Dorsolateral prefrontal cortex (tissue), 122 donors: ENCODE measurements at places on chromosomes 6 and 20.
A peak's percentile ranks its signal among the peaks of the same experiment; 100 is the strongest.

DNA sequence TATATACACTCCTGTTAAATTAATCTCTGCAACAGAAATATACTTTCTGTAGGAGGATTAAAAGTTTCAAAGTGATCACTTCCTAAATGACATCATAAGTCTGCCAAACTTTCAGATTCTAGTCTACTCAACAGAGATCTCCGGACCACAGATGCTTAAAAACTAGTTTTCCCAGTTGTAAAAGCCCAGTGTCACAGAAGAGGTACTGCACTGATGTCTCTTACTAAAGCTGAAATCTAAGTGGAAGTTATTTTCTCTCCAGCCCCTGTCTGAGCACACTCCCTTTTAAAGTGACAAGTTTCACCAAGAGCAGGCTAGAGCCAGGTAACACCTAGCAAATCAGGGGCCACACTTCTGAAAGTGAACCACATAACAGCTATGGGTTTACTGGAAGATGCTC lies 71.6 kb upstream of the DST start:
- DNase-seq, result no peak

DNA sequence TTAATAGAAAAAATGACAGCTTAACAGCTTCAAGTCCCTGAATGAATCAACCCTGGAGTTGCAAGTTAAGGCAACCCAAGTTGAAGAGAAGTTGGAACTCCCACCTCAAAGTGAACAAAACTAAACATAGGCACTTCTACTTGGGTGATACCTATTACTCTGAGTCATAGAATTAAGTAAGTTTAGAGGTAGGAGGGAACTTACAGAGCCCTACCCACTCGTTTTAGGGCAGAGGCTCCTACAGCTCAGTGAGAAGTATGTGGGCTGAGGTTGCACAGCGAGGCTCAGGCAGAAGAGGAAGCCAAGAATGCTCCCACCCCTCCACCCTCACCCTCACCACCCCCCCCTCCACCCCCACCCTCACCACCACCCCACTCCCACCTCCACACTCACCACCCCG lies 42.2 kb downstream of the NFATC2 start:
- no peak for DNase-seq

GRCh38 chr20:59678288-59678687 lies 73.9 kb downstream of the PHACTR3 start:
- DNase-seq, result no peak

- no peak for DNase-seq
Measured at GRCh38 chr20:54068966-54069365, 1.4 kb downstream of the BCAS1 start.

DNA sequence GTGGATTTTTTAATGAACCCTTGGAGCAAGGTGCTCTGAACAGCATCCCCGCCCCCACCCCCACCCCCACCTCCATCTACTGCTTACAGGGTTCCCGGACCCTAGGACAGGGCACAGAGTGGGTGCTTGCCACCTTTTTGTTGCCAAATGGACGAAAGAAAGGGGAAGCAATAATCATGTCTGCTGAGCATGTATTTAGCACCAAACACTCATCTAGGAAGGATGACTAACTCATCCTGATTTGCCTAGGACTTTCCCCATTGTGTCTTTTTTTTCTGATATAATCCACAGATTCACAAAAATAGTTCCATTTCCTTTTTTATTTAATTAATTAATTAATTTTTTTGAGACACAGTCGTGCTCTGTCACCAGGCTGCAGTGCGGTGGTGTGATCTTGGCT lies 1.2 kb upstream of the PLTP start:
- no peak for DNase-seq

DNA sequence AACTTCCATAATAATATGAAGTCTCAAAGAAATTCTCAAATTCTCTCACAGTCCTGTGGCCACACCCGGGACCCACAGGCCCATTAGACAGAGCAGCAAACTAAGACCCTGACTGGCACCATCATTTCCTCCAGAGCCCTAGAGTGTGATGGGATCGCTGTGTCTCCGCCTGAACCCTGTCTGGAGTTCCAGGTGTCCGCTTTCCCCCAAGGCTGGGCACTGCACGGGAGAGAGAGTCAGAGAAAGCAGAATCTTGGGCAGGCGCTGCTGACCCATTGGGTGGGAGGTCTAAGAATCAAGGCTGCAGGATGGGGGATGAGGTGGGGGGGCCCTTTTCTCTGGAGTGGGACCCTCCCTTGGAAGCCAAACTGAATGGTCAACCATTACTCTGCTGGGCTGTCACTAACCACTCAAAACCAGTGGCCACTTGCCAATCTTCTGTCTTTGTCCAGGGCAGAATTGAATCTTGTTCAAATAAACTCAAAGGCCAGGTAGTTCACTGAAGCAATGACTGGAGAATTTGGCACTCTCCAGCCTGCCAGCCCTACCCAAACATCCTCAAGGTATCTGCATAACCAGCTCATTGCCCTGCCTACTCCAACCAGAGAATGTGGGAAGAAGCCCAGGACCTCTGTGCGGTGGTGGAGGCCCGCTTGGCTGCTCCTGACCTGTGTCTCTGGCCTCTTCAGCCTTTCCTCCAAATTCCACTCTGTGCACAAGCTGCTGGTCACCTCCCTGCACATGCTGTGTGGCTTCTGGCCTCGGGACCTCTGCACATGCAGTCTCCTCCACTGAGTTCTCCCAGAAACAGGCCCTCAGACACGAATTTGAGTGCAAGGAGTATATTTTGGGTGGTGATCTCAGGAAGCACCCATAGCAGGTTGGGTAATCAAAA lies 141.1 kb downstream of the CEBPB start:
- DNase-seq, result no peak

DNA sequence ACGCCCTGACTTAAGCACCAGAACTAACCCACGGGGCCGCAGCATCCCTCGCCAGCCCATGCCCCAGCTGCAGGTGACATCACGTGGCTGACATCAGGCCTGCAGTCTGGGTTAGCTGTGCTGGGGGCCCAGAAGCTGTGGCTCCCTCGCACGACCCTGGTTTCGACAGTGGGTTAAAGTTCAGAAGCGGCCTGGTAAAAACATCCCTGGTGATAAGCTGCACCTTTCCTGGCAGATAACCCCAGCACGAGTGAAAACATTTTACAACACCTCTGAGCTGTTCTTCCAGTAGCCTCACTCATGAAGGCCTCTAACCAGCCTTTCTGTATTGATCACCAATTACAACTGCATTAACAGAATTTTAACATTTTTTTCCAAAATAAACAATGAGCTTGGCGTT lies 136.4 kb upstream of the RREB1 start:
- no peak for DNase-seq

- DNase-seq, result no peak
Measured at GRCh38 chr6:38501931-38502330, 137.8 kb downstream of the BTBD9 start.

DNA sequence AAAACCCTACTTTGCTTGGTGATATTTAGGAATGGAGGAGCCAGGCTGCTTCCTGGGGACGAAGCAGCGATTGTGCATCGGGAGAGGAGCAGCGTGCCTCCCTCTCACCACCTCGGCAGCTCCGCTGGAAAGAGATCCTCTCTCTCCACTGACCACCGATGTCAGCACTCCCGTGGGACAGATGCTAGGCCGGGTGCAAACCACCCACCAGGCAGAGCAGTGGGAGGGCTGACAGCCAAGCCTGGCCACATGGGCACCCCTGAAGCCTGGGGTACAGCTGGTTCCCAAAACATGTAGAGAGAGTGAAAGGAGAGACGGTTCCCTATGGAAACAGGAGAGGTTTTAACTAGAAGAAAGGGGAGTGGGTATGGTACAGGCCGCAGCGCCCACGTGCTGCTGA lies 220.0 kb downstream of the ANKRD60 start:
- DNase-seq, result no peak

- DNase-seq, result no peak
Measured at GRCh38 chr6:106520711-106521401, 108.4 kb downstream of the RTN4IP1 start.

DNA sequence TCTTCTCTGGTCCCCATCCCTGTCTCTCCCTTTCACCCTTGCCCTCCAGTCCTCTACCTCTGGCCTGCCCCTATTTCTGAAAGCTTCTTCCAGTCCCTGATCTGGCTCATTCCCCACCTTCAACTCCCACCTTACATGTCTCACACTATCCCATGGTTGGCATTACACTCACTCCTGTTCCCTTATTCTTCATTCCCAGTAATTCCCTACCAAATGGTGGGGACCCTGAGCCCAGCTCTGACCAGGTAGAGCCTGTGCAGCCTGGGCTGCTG lies 6.4 kb downstream of the TP53INP2 start:
- no peak for DNase-seq

DNA sequence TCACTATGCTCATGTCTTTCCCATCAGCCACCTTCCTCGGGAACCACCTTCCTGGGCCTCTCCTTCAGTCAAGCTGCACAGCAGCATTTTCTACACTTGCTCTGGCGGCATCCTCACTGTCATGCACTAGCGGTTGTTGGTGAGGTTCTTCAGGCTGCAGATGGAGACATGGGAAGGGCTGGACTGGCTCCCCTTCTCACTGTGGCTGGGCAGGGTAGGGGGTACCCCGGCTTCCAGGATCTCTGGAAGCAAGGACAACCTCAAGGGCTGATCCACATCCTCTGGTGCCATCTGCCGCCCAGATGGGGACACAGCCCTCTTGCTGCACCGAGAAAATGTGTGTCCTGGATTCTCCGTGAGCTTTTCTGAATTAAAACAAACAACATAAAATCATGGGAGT lies 180.1 kb upstream of the RNF24 start:
- DNase-seq, result peak; percentile 31

GRCh38 chr6:118565311-118565960 lies 17.3 kb downstream of the PLN start:
- no peak for DNase-seq

GRCh38 chr20:46634528-46634927 lies 16.7 kb downstream of the SLC13A3 start:
- no peak for DNase-seq

DNA sequence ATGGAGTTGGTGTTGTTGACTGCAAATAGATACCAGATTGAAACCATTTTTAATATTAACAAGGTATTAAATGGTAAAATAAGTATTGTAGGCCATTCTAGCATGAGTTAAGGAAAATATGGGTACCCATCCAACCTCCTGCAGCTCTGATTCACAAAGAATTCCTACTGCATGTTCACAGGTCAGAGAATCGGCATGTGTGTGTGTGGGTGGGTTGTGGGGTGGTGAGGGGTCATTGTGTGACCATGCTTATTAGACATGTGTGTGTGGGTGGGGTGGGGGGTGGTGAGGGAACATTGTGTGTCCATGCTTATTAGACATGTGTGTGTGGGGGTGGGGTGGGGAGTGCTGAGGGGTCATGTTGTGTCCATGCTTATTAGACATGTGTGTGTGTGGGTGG lies 3.2 kb downstream of the IYD start:
- no peak for DNase-seq

DNA sequence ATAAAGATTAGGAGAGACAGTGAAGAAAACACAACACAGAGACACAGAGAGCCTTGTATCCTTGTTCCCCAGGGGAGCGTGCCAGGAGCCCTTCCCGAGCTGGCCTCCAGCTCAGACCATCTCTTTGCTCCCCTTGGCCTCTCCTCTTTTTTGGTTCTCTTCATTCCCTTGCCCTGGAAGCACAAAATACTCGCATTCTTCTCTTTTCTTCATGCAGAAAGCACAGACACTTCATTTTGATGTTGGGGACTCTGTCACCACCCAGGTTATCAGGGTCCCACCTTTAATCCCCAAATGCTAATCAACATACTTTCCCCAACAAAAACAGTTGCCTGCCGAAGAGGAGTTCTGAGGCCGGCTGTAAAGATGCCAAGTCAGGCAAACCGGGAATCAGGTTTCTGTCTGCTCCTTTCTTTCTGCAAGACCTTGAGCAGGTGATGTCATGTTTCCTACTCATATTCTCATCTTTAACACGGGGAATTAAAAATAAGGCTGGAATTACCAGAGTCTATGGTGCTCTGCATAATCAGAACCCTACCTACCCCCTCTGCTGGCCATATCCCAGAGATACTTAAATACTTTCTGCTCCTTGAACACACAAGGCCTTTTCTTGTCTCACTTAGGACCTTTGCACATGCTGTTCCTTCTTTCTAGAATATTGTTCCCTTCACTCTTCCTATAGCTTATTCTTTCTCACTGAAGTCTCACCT lies 21.7 kb downstream of the TGM6 start:
- no peak for DNase-seq

DNA sequence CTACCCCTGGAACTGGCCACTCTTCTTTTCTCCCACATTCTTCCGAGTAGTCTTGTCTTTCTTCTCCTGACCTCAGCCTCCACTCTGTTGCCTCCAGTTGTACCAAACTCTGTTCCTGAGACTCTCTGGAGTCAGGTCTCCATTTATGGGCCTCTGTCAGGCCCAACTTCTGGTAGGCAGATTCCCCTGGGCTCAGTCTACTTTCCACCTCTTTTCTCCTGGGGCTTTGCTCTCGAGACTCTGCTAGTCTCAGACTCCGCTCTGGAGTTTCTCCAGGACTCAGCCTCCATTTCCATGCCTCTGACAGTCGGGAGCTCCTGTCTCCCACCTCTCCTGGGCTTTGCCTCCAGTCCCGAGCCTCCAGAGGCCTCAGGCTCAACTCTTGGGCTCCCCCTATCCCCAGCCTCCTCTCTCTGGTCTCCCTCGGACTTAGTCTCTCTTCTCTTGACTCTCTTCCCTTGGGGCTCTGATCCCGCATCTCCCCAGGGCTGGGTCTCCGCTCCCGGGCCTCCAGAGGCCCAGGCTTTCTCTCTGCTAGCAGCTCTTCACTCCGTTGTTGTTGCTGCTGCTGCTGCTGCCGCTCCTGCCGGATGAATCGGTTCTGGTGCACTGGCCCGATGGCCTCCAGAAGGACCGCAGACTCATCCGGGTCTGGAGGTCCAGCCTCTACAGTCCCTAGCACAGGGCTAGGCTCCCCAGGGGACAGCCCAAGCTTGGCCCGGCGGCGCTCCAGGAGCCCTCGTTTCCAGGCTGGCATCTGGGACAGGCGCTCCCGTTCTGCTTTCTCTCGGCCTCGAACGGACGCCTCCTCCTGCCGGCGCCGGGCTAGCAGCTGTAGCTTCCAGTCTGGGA lies 1.1 kb downstream of the PPP1R18 start:
- DNase-seq, result no peak

GRCh38 chr20:2654384-2654822 lies 2.0 kb downstream of the NOP56 start:
- no peak for DNase-seq

GRCh38 chr6:5552243-5552642 lies 290.9 kb downstream of the FARS2 start:
- DNase-seq, result no peak

DNA sequence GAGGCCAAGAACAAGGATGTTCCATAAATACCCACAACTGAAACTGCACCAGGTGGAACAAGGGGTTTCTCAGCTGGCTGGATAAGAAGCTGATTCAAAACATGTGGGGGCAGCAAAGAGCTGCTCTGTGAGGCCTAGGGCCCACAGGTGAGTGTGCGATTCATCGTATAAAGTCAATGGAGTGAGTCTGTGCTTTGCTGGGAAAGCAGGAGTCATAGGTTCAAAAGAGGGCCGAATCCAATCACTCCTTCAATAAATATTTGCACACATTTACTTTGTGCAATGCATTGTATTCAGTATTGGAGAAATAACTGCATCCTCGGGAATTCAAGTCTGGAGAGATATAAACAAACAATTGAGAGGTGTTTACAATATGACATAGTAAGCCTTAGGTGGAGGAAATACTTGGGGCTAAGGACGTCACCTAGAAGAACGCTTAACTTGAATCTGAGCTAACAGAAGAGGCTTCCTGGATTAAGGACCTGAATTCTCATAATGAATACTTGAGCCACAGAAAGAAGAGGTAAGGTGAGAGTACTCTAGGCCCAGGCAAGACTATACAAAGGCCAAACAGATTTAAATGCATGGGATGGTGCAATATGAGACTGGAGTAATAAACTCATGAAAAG lies 83.7 kb upstream of the TMEM30A start:
- no peak for DNase-seq
